ENCODE measurements at places on chromosomes 12 and 14.
A peak's percentile ranks its signal among the peaks of the same experiment; 100 is the strongest.

GRCh38 chr12:46811185-46811584 is 14.6 kb downstream of the SLC38A4 start:
- DNase-seq, result no peak

DNA sequence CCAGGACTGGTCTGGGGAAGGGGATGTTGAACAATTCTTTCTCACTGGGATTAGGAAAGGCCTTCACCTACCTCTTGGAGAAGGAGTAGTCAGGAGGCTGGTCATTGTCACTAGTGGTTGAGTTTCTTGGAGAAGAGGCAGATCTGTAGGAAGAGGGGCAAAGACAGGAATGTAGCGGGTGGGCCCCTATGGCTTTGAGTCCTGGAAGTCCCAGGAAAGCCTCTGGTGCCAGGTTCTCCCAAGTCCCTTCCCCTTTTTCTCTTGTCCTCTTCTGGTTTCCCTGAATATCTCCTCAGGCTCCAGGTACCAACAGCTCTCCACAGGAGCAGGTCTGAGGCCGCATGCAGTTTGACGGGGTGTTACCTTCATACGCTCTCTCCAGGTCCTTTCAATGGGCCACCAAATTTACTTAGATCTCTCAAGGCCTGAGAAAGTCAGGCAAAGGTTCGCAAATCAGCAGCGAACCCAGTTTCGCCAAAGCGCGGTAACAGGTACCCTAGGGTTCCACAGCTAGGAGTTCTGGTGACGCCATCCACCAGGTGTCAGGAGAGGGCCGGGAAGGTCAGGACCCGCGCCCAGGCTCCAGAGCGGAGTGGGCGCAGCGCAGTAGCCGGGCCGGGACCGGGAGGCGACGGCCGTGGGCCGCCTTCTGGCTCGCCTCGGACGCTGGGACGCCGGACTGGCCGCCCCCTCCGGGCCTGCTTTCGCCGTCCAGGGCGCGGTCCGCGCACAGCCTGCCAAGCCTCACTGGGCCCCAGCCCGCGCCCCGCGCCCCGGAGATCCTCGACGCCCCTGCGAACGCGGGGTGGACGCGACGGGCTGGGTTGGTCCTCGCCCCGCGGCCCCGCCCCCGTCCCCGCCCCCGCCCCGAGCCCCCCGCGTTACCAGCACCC is 795 bp downstream of the SMAGP start:
- peak; percentile 9 for DNase-seq

DNA sequence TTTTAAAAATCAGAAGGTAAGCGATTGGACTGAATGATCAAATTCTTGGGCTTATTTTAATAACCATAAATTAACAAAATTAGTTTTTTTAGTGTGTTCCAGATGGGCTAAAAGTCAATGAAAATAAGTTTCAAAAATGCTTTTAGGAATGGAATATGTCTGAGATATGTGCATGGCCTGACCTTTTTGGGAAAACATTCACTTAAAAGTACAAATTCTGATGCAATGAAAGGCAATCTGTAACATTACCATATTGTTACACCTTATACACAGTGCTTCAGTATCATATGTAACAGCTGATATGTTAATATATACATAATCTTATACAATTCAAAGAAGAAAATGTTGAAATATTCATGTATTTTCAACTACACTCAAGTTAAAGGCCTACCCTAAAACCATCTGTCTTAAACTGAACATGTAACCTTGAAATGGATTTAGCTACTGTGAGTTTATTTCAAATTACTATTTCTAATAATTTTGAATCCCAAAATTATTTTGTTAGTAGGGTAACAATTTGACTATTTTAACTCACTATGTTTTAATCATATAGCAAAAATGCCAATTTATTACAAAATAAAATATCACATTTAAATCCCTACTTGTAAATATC is 84.8 kb downstream of the EEA1 start:
- DNase-seq, result no peak

- no peak for DNase-seq
Observed at GRCh38 chr14:78254911-78255461, 84.8 kb downstream of the NRXN3 start.

DNA sequence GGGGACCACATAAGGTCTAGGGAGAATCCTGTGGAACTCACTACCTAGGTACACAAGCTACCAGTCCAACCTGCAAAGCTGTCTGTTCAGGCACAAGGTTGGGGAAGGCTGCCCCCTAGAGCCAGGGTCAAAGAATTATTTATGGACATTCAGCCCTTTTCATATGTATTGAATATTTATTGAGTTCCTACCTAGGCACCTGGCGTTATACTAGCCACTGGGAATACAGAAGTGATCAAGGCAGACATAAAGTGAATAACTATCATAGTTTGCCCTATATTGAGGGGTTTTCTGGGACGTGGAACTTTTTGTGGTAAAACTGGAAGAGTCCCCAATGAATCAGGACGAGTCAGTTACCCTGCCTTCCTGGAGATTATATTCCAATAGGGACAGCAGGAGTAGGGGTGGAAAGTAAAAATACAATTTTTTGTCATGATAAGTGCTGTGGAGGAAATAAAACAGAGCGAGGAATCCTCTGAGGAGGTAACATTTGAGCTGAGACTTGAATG is 5.8 kb upstream of the SLC48A1 start:
- peak; percentile 73 for DNase-seq

DNA sequence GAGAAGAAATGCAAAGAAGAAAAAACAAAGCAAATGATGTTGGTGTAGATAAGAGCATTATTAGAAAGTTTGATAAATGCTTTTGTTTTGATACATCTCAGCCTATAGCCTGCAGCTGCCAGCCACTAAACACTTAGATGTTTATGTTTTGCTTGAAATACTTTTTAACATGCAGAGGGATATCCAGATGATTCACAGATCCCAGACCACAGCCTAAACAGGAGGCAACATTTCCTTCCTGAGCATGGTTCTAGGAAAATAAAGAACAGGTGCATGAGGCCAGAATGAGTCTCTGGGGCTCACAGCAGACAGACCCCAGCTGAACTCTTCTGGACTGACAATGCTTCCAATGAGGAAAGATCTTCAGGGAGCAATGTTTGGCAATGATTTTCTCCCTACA is 103.7 kb upstream of the EEA1 start:
- no peak for DNase-seq

DNA sequence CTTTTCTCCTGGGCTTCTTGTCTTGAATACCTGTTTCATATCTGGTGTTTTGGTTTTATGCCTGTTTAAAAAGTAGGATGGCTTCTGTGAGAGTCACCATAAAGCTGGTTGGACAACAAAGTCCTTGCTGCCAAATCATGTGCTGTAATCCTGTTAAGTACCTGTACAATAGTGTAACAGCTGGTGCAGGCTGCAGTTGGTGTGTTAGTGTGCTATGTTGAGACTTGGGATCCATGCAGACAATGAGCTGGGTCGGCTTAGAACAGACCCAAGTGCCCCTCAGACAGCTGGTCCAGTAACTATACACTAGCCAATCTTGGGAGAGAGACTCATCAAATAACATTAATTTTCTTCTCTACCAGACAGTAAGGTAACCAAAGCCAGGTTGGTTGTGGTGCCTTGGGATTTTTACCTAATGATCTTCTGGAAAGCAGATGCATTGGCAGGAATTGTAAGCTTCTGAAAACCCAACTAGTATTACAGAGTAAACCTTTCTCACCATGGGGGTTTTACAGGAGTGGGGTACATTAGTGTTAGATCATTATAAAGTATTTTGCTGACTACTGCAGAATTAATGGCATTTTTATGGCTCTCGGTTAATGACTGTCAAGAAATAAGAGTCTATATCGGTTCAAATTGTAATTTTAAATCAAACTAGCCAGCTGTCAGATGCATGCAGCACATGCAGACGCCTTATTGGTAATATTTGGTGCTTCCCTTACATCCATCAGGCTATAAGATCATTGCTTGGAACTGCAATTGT is 231.2 kb downstream of the PDZRN4 start:
- DNase-seq, result no peak

DNA sequence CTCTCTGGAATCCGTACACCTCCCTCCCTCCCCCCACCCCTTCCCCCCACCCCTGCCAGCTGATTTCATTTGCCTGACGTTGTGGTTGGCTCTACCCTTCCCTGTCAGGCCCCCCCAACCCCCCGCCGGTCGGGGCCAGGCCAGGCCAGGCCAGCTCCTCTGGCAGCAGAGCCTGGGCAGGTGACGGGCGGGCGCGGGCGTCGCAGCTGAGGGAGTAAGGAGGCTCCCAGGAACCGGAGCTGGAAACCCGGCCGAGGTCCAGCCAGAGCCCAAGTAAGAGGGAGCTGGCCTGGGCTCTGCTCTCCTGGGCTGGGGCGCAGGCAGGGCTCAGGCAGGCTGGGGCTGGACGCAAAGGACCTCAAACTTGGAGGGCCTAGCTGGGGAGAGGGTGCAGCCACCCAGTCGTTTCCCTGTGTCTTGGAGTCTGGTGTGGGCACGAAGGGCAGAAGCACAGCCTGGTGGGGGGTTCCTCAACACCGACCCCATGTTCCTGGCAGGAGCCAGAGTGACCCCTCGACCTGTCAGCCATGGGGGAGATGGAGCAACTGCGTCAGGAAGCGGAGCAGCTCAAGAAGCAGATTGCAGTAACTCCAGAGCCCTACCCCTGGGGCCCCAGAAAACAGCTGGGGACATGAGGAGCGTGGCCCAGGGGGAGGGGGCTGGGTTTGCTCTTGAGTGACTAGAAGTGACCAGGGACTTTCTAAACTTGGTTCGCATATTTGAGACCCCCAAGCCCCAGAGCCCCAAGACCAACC is at the start of gene GNB3:
Gene GNB3 (plus strand): TSS at position 165 of the 755 bp plus-strand sequence. CDS start 363 bp downstream, at position 528.
- DNase-seq, result no peak

GRCh38 chr12:119666900-119667576 is 895 bp upstream of the PRKAB1 start:
- DNase-seq, result no peak

GRCh38 chr14:104295681-104296387 is 157.4 kb downstream of the KIF26A start:
- no peak for DNase-seq

GRCh38 chr12:27555925-27556778 is 32.1 kb downstream of the PPFIBP1 start:
- no peak for DNase-seq

- peak; percentile 41 for DNase-seq
Observed at GRCh38 chr12:38921025-38921677, 15.8 kb upstream of the CPNE8 start.

- DNase-seq, result no peak
Observed at GRCh38 chr12:22494319-22494718, 50.0 kb downstream of the C2CD5 start.

DNA sequence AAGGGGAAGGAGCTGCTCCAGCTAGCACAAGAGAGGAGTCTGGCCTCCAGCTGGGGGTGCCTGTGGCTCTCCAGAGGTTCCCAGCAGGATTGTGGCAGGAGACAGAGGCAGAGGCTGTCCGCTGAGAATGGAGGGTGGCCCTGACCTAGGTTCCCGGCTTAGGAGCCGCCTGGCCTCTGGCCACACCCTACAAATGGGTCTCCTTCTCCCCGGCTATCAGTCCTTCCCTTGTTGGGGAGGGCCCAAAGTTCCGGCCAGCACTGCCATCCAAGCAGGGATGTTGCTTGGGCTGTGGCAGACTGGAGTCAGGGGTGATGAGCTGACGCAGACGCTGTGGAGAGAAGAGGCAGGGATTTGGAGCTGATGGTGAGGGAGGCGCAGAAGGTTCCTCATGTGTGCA is 23.1 kb downstream of the SLC6A12 start:
- no peak for DNase-seq

- peak; percentile 36 for DNase-seq
Observed at GRCh38 chr12:20398686-20399085, 30.3 kb downstream of the PDE3A start.

DNA sequence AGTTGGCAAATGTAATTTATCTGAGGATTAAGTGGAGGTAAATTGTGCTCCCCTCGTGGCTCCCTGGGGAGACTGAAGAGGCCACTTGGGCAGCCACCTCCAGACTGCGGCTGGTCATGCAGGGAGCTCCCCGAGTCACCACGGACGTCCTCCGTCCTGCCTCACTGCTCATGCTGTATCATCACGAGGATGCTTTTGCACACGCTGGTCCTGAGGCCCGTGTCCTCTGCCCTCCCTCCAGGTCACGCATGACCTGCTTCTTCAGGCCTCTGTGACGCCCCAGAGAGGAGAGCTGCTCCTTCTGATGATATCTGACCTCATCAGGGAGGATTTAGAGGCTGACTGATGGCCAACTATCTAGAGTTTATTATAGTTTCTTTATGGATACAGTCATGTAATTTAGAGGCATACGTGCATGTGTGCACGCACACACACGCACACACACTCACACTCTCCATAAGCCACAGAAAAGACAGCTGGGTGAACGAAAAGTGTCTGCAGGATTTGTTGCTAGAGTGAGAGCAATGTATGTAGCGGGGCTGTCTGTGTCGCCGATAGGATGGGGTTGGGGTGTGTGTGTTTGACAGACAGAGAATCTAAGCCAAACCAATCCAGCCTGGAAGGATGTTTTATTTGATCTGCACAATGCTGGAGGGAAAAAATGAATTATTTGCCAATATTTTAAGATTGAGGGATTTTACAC is 160.0 kb downstream of the ADGRD1 start:
- DNase-seq, result no peak

DNA sequence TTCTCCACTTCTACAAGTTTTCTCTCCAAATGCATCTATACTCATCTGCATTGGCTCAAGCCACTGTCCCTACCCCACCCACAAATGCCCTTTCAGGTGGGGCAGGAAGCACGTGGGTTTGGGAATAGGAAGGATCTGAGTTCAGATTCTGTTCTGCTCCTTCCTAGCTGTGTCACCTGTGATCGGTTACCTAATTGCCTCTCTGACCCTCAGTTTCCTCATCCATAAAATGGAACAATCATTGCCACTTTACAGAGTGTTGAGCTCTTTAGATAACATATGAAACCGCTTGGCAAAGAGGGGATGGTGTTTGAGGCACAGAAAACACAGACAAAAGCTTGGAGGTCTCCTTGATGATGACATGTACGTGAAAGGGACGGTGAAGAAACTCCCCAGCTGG is 34.5 kb downstream of the FOXN3 start:
- DNase-seq, result no peak

GRCh38 chr12:57146961-57147944 is at the start of gene LRP1-AS:
TSS of gene LRP1-AS (minus strand) at chr12:57147619.
- no peak for DNase-seq

DNA sequence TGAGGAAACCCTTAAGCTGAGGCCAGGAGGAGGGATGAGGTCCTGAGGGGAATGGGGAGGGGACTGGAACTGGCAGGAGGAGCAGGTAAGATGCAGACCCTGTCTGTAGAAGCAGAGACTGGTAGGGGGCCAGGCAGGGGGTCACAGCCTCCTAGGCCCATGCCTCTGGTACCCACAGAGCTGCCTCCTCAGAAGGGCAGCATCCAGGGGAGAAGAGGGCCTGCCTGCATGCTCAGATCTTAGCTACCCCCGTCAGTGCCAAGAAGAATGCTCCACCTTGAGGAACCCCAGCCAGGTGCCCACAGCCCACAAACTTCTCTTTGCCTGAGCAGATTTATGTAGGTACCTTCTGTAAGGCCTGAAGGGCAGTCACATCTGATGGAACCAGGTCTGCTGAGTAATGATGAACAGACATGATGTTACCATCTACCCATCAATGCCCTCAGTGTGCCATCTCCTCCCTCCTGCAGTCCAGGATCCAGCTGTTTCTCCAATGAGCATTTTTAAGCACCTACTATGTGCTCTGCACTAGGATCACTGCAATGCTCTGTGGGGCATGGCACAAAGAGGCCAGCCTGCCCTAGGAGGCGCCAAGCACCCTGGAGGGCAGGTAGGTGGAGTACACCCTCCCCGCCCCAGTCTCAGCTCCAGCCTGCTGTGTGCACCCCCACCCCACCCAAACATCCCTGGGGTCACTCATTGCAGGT is 24.8 kb upstream of the ZFP36L1 start:
- no peak for DNase-seq

- DNase-seq, result no peak
Observed at GRCh38 chr12:26077915-26078702, 46.7 kb downstream of the BHLHE41 start.
